B cell (primary cell): ENCODE measurements at places on chromosomes 3 and 15. TPM values are rescaled to one million over a fixed set of nuclear protein-coding genes. Genes with fewer than 3 reads are reported as not detected.

ADGRG7 gene
- polyA plus RNA-seq, result not detected in 2 replicates

LRRIQ4 gene
- polyA plus RNA-seq, result 0.04 TPM in 1 of 2 replicates, not detected in the other

KIF7 gene
- not detected in 2 replicates for polyA plus RNA-seq

C3orf70 gene
- polyA plus RNA-seq, result not detected in 2 replicates

CHRFAM7A gene
- polyA plus RNA-seq, result 0.61 and 1.8 TPM in 2 replicates

LRCH3 gene
- 30.1 and 30.2 TPM in 2 replicates for polyA plus RNA-seq

GP5 gene
- polyA plus RNA-seq, result 0.01 and 0.06 TPM in 2 replicates

ADAMTS7 gene
- polyA plus RNA-seq, result 0.07 and 0.10 TPM in 2 replicates

SKOR1 gene
- polyA plus RNA-seq, result 0.37 and 0.84 TPM in 2 replicates

LRRC49 gene
- polyA plus RNA-seq, result 0.22 TPM in 1 of 2 replicates, not detected in the other
